ENCODE measurements at places on chromosomes 1 and 21.

- DNase-seq: no peak
Observed at GRCh38 chr1:222090103-222090502, 348.2 kb upstream of the DUSP10 start.

DNA sequence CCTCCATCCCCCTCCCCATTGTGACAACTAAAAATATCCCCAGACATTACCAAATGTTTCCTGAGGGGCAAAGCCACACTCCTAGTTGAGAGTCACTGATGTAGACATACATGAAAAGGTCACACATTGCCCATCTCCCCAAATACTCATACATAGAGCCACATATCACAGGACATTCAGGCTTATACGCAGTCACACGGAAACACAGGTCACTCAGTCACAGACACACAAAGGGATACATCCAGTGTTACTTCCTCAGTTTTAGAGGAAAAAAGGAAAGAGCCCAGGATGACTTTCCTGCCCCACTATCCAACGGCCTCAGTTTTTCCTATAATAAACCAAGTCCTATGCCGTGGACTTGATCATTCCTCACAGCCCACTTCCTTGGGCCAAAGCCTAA, 1.9 kb downstream of the SLC39A1 start:
- no peak for DNase-seq

DNA sequence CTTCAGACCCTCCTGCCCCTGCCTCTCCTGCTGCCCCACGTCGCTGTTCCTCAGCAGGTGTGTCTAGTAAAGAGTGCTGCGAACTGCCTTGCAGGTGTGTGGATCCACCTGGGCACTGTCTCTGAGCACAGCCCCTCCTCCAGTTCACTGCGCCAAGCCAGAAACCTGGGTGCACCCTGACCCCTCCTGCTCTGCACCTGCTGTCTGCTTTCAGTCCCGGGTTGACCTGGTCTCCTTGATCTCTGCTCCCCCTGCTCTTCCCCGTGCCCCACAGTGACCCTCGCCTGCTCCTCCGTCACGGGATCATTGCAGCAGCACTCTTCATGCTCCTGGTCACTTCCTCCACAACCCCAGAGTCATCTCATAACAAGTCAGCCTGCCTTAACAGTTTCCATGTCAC, 6.5 kb downstream of the A3GALT2 start:
- no peak for DNase-seq

DNA sequence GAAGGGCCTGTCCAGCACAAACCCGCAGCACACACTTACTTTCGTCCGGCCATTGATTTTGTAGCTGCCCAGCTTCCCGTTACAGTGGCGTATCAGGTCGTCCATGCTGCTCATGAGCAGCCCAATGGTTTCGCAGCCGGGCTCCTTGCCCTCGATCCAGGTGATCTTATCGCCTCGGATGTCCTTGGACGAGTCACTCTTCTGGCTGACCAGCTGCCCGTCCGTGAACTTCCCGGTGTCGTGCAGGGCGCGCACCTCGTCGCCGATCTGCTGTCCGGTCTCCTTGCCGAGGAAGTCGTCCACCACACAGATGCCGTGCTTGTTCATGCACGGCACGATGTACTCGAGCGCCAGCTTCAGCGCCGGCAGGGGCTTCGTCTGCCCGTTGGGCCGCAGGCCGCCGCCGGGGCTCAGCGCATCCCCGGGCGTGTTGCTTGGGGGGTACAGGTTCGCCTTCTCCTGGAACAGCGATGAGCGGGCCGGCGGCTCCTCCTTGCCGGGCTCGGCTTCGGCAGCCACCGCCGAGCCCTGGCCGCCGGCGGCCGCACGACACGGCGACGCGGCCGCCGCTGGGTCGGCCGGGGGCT, 1.0 kb downstream of the EGLN1 start:
- DNase-seq: no peak

- no peak for DNase-seq
Observed at GRCh38 chr21:21231913-21232312, 233.7 kb downstream of the NCAM2 start.

DNA sequence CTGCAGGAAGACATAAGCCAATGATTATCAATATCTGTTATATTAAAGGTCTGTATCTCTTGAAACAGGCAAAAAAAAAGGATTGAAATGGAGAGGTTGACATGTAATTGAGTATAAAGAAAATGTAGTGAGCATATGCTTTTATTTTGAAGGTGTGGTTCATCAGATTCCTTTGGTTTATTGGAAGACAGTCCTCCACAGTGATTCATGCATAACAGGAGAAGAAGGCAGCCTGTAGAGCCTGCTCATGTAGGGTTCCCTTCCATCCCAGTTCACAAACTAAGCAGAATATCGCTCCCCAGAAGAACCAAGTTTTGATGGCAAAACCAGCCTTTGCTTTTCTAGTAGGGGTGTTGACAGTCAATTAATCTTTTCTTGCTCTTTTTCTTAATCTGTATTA, 1016.8 kb upstream of the ADGRL4 start:
- no peak for DNase-seq

DNA sequence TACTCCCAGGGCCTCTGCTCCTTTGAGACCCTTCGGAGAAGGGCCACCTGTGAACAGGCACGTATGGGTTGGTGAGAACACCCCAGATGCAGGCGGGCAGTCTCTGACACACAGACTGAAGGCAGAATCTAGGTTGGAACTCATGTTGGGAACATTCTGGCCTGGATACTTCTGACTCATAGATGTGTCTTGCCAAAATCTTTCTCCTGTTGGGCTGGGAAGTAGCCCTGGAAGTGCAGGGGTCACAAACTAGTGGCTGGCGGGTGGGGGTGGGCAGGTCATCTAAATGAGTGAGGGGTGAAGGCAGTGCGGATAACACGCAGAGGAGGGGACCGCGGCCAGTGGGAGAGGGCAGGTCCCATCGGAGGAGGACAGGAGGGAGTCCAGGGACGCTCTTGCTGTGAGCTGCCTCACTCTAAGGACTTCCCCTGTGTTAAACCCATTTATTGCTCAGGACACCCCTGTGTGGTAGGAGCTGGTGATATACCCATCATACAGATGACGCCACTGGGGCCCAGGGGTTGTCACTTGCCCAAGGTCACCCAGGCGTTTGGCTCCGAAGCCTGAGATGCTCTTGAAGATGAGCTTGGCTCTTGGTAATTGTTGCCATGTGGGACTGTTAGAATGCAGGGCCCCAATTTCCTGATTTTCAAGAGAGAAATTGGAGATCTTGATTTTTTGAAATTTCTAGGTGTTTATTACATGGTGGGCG, 181.0 kb downstream of the PTPRU start:
- DNase-seq: no peak

Data from NCI-H1105 treated with DMSO at 0.1 percent for 48 hours (cell line).